ENCODE measurements at places on chromosomes 4 and X.
A peak's percentile ranks its signal among the peaks of the same experiment; 100 is the strongest.

DNA sequence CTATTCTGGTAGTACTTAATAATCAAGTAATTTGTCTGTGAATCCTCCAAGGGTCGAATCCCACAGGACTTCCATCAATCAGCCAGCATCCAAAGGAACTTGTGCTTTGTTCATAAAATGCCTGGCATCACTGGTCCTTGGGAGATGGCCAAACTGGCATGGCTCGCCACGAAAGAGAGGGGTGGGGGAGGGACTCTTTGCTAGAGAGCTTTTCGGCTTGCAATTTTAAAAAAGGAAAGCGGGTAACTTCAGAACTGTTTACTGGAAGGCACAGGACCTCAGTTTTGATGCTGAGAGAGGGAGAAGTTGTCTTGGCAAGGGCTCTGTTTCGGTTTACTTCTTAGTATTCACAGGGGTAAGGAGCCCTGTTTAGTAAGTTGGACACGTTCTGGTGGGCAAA, 79.4 kb upstream of the FHL1 start:
- DNase-seq = no peak

DNA sequence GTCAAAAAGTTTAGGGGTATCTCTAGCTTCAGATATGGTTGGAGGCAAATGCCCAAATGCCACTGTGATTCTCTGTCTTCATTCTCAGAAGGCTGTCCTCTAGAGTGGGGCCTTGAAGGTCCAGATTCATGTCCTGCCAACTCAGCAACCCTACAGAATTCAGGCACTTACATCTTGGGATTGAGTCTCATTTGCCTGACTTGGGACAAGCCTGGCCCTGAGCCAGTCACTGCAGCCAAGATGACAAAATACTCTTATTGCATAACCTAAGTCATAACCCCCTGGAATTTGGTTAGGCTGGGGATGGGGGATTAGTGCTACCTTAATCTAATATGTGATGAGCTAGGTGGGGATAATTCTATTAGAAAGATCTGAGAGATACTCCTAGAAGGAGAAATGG, 100.5 kb downstream of the AREG start:
- peak; percentile 28 for DNase-seq

- DNase-seq = no peak
Measured at GRCh38 chrX:38268011-38268410, 47.3 kb upstream of the SRPX start.

- DNase-seq = peak; percentile 42
Measured at GRCh38 chr4:152245680-152246079, 290.2 kb downstream of the FBXW7 start.

DNA sequence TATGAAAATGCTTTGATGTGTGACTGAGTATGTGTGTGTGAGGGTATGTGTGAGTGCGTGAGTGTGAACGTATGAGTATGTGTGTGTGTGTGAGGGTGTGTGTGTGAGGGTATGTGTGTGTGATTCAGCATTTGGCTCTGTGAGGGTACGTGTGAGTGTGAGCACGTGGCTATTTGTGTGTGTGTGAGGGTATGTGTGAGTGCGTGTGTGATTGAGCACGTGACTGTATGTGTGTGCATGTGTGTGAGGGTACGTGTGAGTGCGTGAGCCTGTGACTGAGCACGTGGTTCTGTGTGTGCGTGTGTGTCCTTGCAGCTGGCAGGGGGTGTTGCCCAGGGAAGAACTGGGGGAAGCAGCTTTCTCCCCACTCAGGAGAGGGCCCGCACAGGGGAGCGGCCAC, 16.1 kb upstream of the PPP2R3B start:
- DNase-seq = no peak

DNA sequence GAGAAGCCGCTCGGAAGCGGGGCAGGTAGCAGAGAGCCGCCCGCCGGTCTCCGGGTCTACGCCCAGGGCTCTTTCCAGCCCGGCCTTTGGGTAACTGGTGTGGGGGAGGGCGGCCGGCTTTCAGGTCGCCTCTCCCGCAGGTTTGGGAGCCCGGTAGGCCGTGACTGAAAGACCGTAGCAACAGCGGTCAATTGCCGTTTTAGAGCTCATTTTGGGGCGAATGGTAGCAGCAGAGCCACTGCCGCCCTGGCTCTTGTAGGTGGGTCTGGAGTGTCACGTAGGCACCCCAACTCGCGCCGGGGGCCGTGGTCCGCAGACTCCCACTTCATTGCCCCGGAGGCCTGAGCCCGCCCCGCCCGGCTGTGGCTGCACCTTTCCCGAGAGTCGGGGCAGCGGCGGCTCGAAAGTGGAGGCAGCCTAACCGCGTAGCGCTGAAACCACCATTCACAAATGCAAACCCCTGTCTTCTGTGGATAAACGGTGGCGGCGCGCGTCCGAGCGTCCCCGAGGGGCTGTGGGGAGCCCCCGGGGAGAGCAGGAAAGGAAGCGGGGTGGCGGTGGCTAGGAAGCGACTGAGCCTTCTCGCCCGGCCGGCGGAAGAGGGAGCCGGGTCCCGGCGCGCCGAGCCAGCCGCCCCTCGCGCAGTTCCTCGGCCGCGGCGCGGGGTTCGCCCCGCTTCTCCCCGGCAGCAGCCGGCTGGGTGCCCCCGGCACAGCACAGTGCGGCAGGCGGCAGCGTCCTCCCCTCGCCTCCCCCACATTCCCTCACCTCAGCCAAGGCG, 2185.1 kb upstream of the TENM3 start:
- DNase-seq = no peak

Data from fibroblast of skin of right quadriceps (primary cell).